ENCODE measurements at places on chromosomes 16 and 17. TPM values are rescaled to one million over a fixed set of nuclear protein-coding genes. Genes with fewer than 3 reads are reported as not detected.
A peak's percentile ranks its signal among the peaks of the same experiment; 100 is the strongest.

DNA sequence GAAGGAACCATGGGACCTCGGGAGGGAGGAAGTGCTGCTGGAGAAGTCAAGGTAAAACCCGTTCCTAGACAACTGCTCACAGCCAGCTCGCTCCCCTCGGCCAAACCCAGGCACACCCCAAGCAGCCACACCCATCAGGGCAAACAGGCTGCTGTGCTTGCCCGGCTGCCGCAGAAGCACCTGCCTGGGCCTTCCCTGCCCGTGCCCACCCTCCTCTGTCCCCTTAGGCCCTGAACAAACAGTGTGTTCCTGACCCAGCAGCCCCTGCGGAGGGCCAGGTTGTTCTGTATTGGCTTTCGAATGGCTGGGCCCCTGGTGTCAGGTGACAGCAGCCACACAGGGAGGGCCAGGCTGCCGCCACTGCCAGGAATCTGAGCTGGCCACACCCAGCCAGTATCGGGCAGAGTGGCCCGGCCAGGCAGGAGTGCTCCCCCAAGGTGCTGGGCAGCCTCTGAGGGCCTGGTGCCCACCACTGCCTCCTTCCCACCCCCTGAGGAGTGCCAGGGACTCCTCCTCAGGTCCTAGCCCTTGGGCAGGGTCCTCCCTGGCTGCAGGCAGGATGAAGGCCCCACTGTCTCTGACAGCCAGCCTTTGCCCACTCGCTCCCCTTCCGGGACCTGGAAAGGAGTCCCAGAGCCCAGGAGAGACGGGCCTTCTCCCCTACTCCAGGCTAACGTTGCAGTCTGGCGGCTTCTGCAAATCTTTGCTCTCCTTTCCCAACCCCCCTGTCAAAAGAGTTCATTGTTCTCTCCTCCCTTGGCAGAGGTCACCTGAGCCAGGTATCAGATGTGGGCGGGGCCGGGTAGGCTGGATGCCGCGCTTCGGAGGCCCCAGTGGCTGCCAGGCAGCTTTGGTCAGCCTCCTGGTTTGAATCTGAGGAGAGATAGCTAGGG, 24.0 kb downstream of the LLGL2 start:
- DNase-seq: no peak

DNA sequence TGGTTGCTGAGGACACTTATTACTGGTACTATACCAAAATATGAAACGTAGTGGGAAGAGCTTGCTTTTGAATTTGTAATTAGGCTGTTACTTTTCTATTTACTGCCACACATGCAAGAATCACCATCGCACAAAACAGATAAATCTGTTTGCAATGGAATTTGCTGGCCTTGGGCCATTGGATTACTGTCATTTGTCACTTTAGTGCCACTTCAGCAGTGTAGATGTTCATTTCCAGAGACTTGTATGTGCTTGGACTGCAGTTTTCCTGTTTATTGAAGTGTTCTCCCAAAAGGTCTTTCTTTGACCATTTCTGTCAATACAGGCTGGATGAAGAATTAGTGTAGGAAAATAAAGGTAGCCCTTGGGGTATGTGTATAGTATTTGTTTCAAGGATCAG, 4.5 kb downstream of the USP10 start:
- no peak for DNase-seq

GRCh38 chr17:78474614-78475146, 96.2 kb downstream of the PGS1 start:
- peak; percentile 53 for DNase-seq

- no peak for DNase-seq
Observed at GRCh38 chr16:1908983-1909382, 9.2 kb downstream of the HS3ST6 start.

DNA sequence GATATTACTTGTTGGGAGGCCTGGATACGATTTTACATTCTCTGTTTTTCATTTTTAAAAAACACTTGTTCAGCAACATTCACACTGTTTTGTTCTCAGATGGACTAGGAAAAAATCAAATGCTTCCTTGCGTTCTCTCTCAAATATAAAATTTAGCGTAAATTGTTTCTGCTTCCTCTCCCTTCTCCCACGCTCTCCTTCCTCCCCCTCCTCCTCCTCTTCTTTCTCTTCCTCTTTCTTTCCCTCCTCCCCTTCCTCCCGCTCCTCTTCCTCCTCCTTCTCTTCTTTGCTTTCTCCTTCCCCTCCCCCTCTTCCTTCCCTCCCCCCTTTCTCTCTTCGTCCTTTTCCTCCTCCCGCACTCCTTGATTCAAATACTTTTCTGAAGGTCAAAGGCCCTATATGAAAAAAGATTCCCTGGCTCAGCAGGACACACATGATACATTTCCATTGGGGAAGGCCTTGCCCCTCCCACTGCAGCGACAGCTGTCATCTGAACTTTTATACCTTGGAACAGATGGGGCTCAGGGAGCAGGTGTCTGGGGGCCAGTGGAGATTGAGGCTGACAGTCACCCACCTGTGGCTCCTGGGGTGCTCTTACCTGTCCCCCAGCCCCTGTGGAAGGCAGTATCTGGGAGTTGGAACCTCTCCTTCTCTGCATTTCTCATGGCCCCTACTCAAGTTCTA, 99.4 kb upstream of the SDK2 start:
- DNase-seq: no peak

DNA sequence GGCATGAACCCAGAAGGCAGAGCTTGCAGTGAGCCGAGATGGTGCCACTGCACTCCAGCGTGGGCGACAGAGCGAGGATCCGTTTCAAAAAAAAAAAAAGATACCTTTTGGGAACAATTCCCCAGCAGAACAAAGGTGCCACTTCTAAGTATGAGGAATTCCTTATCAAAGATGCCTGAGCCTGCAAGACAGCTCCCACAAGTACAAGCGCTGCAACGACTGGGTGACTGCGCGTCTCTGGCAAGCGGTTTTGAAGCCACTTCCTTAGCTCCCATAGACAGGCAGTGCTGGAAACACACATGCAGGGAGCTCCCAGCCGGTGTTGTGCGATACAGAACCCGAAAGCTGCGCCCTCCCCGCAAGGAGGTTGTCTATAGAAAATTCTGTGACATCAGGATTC, 60.5 kb downstream of the ADCY9 start:
- DNase-seq: no peak

DNA sequence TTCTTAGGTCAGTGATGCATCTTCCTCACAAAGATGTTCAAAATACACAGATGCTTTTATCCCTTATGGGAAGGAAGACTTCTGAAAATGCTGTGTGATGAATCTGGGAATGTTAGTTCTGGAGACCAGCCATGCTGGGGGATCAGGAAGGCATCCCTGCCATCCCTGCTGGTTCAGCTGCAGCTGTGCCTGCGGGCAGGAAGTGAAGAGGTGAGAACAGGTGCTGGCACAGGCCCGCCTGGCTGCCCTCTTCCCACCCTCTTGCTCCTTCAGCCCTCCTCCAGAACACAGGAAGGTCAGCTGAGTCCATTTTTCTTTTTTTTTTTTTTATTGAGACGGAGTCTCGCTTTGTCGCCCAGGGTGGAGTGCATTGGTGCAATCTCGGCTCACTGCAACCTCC, 15.2 kb downstream of the RAB11FIP3 start:
- no peak for DNase-seq

DNA sequence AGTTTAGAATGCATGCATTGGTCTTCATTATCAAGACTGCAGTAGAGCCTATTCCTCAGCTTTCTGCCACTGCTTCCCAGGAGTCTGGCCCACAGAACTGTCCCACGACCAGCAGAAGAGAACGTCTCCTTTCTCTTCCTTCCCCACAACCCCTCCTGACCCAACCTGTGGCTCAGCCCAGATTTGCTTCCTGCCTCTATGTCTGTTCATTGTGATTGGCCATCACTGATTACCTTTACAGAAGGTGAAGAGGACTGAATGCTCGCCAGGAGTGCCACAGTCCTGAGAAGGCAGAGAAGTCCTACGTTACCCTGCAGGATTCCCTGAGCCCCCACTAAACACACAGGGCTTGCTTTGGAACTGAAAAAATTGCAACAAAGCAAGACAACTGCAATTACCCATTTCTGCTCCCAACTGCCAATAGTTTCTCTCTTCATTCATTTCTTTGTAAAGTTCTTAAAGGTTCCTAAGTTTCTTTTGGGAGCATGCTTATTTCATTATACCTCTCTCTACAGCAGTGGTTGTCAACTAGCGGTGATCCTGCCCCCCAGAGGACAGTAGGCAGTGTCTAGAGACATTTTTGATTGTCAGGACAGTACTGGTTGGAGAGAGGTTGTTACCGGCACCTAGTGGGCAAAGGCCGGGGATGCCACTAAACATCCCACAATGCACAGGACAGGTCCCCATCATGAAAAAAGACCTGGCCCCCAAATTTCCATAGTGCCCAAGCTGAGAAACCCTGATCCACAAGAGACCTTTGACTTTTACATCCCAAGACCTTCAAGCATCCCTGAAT, 4.5 kb upstream of the NAT9 start:
- peak; percentile 63 for DNase-seq

- DNase-seq: peak; percentile 36
Observed at GRCh38 chr16:53053967-53054669, 673 bp upstream of the CHD9 start.

DNA sequence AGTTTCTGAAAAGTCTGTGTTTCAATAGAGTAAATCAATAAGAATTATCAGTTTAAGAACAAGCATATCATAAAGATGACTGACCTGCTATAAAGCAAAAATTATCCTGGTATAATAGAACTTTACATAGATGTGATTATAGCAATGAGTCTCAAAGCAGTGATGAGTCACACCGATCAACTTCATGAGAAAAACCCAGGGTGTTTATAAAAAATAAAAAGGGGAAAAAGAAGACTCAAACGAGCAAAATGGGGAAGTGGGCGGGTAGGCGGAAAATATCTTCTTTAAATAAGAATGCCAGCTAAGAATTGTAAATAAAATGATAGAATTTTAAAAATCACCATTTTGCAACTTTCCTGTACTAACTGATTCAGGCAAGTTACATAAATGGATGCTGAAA, 46.8 kb downstream of the BRIP1 start:
- DNase-seq: peak; percentile 11

- no peak for DNase-seq
Observed at GRCh38 chr16:59566446-59566845, 832.3 kb upstream of the GOT2 start.

- no peak for DNase-seq
Observed at GRCh38 chr17:6422654-6423241, 12.2 kb downstream of the AIPL1 start.

DNA sequence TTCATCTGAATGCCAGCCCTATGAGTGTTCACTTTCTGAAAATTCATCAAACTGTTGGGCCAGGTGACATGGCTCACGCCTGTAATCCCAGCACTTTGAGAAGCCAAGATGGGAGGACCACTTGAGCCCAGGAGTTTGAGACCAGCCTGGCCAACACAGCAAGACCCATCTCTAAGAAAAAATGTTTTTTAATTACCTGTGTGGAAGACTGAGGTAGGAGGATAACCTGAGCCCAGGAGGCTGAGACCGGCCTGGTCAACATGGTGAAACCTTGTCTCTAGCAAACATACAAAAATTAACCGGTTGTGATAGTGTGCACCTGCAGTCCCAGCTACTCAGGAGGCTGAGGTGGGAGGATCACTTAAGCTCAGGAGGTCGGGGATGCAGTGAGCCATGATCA, 10.3 kb downstream of the MYH11 start:
- no peak for DNase-seq

- no peak for DNase-seq
Observed at GRCh38 chr17:63647936-63648335, 25.7 kb downstream of the MAP3K3 start.

GRCh38 chr16:24685539-24686432, 43.7 kb upstream of the TNRC6A start:
- no peak for DNase-seq

DNA sequence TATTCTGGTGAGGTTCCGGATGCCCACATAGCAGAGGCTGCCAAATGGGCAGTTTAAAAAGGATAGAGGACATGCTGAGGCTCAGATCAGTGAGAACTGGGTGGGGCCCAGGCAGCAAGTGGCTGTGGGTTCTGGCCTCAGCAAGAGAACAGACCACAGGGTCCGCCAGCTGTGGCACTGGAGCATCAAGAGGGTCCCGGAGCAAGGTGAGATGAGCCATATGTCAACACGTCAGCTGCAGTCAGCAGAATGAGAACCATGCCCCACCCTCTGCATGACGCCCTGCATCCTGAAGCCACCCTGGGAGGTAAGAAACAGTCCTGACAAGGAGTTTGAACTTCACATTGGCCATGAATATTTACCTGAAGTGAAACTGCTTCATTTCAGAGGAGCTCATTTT, 20.1 kb upstream of the CCL5 start:
- DNase-seq: no peak

GRCh38 chr16:47129755-47130435, 13.8 kb downstream of the NETO2 start:
- peak; percentile 20 for DNase-seq

GRCh38 chr16:88864099-88864498, 2.4 kb downstream of the PABPN1L start:
- no peak for DNase-seq

GRCh38 chr17:17605729-17606088, 14.2 kb upstream of the PEMT start:
- no peak for DNase-seq

DNA sequence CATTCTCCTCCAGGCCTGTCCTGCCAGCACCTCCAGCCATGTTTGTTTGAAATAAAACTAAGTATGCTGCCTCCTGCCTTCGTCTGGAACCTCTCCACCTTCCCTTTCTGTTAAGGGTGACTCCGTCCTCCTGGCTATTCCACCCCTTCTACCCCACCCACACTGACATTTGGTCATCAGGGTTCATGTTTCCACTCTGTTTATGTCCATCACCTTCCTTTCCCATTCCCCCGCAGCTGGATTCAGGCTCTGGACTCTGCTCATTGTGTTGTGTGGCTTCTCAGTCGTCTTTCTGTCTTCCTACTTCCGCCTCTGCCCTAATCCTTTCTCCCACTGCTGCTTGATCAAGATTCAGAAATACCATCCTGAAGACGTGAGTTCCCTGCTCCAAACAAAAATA, 28.6 kb downstream of the EPN2 start:
- no peak for DNase-seq

GRCh38 chr16:48203974-48204824, 39.9 kb upstream of the LONP2 start:
- no peak for DNase-seq

- no peak for DNase-seq
Observed at GRCh38 chr17:56978441-56979090, 635 bp downstream of the SCPEP1 start.

- DNase-seq: peak; percentile 92
Observed at GRCh38 chr16:21646721-21647561, 5.5 kb downstream of the IGSF6 start.

DNA sequence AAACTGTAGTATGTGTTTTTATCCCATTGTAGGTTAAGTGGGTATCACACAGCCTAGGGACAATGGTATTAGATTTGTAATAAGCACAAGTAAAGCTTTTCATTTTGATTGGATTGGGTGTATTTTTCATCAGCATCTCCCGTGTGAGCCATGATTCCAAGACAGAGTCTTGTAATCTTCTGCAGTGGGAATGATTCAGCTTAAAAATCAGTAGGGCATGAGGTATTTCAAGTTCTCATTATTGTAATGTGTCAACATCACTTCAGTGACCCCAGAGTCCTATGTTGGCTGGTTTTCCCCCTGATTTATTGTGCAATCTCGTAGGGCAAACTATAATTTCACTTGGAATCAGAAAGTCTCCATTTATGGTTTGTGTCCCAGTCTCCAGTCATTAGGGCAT, 833.2 kb upstream of the RBFOX1 start:
- DNase-seq: no peak

TLCD3B gene
- 5.0 TPM for total RNA-seq

WNT9B gene
- not detected for total RNA-seq

PTX4 gene
- total RNA-seq: not detected

TBC1D26 gene
- 0.22 TPM for total RNA-seq

KRT27 gene
- not detected for total RNA-seq

PRAC2 gene
- total RNA-seq: not detected

HASPIN gene
- 22.7 TPM for total RNA-seq

ZG16 gene
- total RNA-seq: not detected

RCVRN gene
- not detected for total RNA-seq

ABCA9 gene
- not detected for total RNA-seq

CREBBP gene
- total RNA-seq: 26.6 TPM

CASKIN2 gene
- total RNA-seq: 4.7 TPM

KPNB1 gene
- 475 TPM for total RNA-seq

Measured in activated CD4-positive, alpha-beta memory T cell treated with anti-CD3 and anti-CD28 coated beads for 36 hours (primary cell).